ENCODE measurements at places on chromosomes 5 and 9. TPM values are rescaled to one million over a fixed set of nuclear protein-coding genes. Genes with fewer than 3 reads are reported as not detected.

GABRB2 gene
- total RNA-seq, result 0.26 TPM

INSL4 gene
- not detected for total RNA-seq

DBH gene
- 0.08 TPM for total RNA-seq

SPINK4 gene
- not detected for total RNA-seq

NEURL1B gene
- total RNA-seq, result 0.13 TPM

DAPK1 gene
- 36.8 TPM for total RNA-seq

FAM200C gene
- total RNA-seq, result 3.2 TPM

TRMO gene
- 6.8 TPM for total RNA-seq

GRCh38 chr9:120931231-120932085, 4.9 kb upstream of the TRAF1 start:
- no peak for DNase-seq

GRCh38 chr9:2767800-2768677, 50.7 kb downstream of the KCNV2 start:
- no peak for DNase-seq

GRCh38 chr5:138469540-138470321, 4.5 kb downstream of the EGR1 start:
- no peak for DNase-seq

- DNase-seq, result no peak
Observed at GRCh38 chr5:67431191-67431590, 234.6 kb upstream of the CD180 start.

GRCh38 chr5:89830691-89831090, 578.9 kb downstream of the CETN3 start:
- no peak for DNase-seq

DNA sequence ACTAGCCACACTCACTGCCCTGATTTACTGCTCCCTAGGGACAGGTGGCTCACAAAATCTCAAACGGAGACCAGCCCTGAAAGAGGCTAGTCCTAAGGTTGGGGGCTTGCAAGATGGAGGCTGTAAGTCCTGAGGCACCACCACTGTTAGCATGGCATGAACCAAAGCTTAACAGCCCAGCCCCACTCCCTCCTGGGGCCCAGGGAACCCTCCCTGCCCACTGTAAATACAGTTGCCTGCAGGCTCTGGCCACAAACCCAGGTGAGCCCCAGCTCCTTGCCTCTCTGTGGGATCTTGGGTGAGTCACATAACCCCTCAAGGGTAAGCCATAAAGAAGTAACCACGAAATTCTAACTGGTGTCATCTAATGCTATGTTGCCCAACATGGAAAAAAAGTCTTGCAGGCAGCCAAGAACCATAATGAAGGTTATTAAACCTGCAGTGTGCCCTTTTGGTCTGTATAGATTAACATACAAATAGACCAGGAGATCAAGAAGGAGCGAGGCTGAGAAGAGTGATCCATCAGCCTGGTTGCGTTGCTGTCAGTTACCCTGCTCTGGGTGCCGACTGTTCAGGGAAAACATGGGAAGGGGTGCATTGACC, 1.7 kb upstream of the POMT1 start:
- no peak for DNase-seq

DNA sequence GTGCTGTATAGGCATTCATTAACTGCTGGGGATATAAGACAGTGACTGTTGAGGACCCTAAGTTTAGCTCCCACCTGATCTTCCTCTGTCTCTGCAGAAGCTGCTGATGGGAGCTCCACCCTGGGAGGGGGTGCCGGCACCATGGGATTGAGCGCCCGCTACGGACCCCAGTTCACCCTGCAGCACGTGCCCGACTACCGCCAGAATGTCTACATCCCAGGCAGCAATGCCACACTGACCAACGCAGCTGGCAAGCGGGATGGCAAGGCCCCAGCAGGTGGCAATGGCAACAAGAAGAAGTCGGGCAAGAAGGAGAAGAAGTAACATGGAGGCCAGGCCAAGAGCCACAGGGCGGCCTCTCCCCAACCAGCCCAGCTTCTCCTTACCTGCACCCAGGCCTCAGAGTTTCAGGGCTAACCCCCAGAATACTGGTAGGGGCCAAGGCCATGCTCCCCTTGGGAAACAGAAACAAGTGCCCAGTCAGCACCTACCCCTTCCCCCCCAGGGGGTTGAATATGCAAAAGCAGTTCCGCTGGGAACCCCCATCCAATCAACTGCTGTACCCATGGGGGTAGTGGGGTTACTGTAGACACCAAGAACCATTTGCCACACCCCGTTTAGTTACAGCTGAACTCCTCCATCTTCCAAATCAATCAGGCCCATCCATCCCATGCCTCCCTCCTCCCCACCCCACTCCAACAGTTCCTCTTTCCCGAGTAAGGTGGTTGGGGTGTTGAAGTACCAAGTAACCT, 22.1 kb downstream of the PCDHGC5 start:
- DNase-seq, result no peak

- DNase-seq, result no peak
Observed at GRCh38 chr5:72210888-72211678, 103.8 kb downstream of the MAP1B start.

GRCh38 chr5:65012301-65012892, 243.7 kb downstream of the CWC27 start:
- DNase-seq, result no peak

DNA sequence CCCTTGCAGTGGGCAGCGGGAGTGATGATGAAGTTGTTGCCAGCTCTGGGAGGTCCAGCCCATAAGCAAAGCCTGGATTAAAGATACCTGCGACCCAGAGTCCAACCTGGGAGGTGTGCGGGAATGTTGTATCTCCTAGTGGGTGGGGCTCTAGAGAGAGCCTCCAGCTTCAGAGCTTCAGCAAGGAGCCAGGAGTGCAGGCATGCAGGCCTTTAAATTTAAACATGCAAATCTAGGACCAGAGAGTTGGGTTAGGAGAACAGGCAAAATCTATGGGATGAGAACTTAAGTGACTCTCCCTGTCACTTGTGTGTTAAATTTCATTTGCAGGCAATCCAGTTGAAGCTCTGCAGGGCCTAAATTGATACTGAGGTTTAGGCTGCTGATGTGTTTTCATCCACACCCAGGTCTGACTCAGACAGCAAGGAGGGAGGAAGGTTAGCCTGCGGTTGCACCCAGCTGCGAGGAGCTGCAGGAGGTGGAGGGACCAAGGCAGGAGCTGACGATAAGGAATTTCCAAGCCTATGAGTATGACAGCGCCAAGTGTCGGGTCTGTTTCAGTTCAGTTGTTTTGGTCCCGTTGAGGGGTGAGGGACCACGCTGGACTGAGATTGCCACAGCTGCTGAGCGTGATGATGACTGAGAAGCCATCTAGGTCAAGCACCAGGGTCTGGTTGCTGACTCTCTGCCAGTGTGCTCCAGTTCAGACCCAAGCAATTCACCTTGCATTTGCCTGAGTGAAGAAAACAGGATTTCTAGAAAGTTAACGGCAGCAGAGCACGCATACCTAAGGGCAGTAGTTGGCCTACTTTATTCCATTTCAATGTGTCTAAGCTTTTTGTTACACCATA, 243.0 kb downstream of the ICE1 start:
- no peak for DNase-seq

- no peak for DNase-seq
Observed at GRCh38 chr5:128904805-128905567, 60.3 kb upstream of the SLC27A6 start.

GRCh38 chr5:143893638-143894037, 81.7 kb downstream of the HMHB1 start:
- no peak for DNase-seq

- no peak for DNase-seq
Observed at GRCh38 chr5:114822436-114822835, 347.3 kb downstream of the TRIM36 start.

DNA sequence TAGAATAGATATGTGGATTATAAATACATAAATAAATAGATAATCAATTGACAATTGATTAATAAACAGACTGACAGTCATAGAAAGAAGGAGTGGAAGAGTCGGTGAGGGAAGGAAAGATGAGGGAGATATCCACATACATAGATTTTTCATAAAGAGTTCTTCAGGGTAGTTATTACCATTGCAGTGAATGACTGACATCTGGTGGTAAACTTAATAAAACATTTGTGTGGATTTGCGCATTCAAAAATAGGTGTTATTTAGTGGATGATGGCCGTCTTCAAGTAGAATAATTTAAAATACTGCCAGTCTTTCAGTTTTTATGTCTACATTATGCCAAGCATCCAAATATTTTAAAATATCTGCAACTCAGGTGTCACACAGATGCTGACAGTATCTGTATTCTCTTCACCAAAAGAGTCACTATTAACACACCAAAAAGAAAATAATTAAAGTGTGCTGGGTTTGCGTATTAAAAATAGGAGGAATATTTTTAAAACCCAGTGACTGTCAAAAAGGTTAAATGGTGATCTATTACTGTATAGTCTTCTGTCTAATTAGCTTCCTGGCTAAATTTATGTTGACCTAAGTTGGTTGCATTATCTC, 78.8 kb downstream of the GIN1 start:
- no peak for DNase-seq

GRCh38 chr5:9105851-9106250, 440.0 kb downstream of the SEMA5A start:
- no peak for DNase-seq
